Activated CD8-positive, alpha-beta memory T cell treated with anti-CD3 and anti-CD28 coated beads, Interleukin-2, amount 10 ng/mL, durations not matched to agents 7 days and 5 days (primary cell): ENCODE measurements at places on chromosomes 7 and 10. TPM values are rescaled to one million over a fixed set of nuclear protein-coding genes. Genes with fewer than 3 reads are reported as not detected.

DNA sequence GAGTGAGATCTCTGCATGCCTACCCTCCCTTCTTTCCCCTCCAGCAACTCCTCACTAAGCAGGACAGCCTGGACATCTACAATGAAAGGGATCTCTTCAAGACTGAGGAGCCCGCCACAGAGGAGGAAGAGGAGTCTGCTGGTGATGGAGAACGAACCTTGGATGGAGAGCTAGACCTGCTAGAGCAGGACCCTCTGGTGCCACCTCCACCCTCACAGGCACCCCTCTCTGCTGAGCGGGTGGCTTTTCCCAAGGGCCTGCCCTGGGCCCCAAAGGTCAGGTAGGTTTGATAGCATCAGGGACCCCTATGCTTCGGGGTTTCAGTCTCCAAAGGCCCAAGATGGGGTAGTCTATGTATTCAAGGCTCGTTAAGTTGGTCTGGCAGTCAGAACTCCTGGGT lies 23.9 kb downstream of the STRIP2 start:
- H3K4me3 ChIP-seq, result no peak overlapping the region
- no peak for DNase-seq
- H3K27ac ChIP-seq, result no peak overlapping the region
- peaks cover 24% of the 10 kb centered on the region for H3K36me3 ChIP-seq
- no peaks in the 10 kb centered on the region for H3K4me1 ChIP-seq
- H3K27me3 ChIP-seq, result no peaks in the 10 kb centered on the region

DNA sequence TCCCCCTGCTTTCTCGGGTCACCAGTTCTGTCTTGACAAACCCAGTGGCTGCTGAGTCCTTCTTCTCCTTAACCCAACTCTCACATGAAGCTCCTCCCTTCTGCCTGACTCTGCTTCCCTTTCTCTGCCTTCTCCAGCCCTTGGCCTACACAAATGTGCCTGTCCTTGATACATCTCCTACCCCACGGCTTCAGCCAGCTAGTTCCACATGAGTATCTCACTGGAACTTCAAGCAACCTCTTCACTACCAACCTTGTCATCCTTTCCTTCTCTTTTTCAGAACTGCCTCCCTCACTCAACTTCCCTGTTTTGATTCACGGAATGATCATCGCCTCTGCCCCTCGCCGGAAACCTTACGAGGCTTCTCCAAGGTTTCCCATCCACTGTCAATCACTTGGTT lies 55.9 kb downstream of the PDIA4 start:
- no peak overlapping the region for H3K27ac ChIP-seq
- no peak for DNase-seq
- H3K36me3 ChIP-seq, result no peaks in the 10 kb centered on the region
- H3K4me1 ChIP-seq, result no peaks in the 10 kb centered on the region
- peaks cover 6% of the 10 kb centered on the region for H3K27me3 ChIP-seq
- H3K4me3 ChIP-seq, result no peak overlapping the region

GRCh38 chr7:98872328-98872924 lies 2.6 kb upstream of the TMEM130 start:
- H3K4me1 ChIP-seq, result no peaks in the 10 kb centered on the region
- DNase-seq, result no peak
- H3K36me3 ChIP-seq, result no peaks in the 10 kb centered on the region
- no peak overlapping the region for H3K27ac ChIP-seq

DNA sequence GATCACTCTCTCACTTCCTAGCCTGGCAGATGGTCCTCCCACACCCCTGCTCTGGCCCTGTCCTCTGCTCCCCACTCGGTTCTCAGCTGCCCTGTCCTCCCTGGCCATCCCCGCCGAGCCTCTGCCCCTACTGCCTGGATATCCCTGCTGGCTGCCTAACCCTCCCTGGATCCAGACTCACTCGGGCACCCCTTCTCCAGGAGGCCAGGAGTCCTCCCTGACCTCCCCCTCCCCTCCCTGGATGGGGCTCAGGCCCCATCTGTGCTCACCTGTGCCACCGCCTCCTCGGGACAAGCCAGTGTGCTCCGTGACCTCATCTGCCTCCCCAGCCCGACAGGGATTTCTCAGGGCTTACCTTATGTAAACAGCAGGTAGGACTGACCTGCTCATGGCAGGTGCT lies 406.1 kb downstream of the TCERG1L start:
- no peaks in the 10 kb centered on the region for H3K4me1 ChIP-seq
- DNase-seq, result no peak
- no peak overlapping the region for H3K4me3 ChIP-seq

DNA sequence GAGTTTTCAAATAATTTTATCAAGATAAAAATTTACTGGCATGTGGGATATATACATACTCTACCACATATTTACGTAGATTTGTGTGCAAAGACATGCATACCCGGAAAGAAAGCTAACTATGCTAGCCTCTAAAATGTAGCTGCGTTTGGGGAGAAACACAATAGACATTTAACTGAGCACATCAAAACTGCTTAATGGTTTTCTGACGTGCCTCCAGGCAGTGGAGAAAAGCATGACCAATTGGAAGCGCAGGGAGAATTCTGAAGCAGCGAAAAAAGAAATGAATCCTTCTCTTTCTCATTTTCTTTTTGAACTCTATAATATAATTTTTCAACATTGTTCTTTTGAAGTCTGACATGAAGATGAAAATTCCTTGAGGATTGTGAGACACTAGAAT lies 60.3 kb upstream of the LYZL1 start:
- no peaks in the 10 kb centered on the region for H3K4me1 ChIP-seq
- no peaks in the 10 kb centered on the region for H3K27me3 ChIP-seq
- H3K4me3 ChIP-seq, result no peak overlapping the region
- no peaks in the 10 kb centered on the region for H3K36me3 ChIP-seq

Gene NRG3
- not detected for total RNA-seq

Gene CYP3A4
- total RNA-seq, result not detected

DNA sequence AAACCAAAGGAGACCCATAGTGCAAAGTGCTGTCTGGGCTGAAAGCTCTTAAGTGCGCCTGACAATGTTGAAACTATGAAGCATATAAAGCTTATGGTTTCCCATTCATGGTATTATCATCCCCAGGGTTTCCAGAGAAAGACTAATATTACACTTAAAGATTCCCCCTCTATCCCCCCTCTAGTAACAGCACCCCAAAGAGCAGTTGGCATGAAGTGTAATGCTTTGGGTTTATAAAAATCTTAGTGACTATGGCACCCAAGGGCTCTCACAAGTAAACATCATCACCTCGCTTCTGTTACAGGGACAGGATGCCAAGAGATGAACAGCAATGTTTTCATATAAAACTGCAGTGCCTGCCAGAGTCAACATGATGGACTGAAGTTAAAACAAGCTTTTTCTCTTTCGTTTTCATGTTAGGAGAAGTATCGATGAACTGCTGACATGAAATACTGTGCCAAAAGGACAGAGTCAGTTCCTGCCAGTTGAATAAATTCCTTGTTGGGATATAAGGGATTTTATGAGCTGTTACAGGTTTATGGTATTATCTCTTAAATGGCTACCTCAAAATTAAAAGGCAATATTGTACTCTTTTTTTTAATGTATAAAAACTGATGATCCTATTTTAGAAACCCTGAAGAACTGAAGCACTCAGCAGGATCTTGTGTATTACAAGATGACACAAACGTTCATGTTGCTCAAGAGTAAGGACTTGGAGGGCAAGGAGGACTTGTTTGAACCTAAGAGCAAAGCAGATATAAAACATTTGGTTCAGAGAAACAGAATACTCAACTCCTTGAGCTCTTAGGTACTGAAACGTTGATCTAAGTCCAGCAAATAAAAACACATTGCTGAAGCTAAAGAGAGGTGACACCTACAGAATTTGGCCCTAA lies 203.7 kb upstream of the IMMP2L start:
- no peak overlapping the region for H3K27ac ChIP-seq
- DNase-seq, result no peak
- H3K36me3 ChIP-seq, result no peaks in the 10 kb centered on the region
- H3K4me3 ChIP-seq, result no peak overlapping the region

Gene FOXP2
- 0.28 TPM for total RNA-seq

Gene COBL
- total RNA-seq, result not detected

Gene JAZF1
- total RNA-seq, result 2.8 TPM

- H3K27ac ChIP-seq, result peak overlapping the region; percentile 97
- peaks cover 17% of the 10 kb centered on the region for H3K27me3 ChIP-seq
- H3K4me1 ChIP-seq, result peaks cover 53% of the 10 kb centered on the region
- peaks cover 7% of the 10 kb centered on the region for H3K36me3 ChIP-seq
- peak; percentile 80 for DNase-seq
These were observed 1.9 kb downstream of the HIPK2 start for GRCh38 chr7:139775829-139776266.

Gene CLRN3
- total RNA-seq, result not detected

Gene ZNF804B
- total RNA-seq, result not detected

DNA sequence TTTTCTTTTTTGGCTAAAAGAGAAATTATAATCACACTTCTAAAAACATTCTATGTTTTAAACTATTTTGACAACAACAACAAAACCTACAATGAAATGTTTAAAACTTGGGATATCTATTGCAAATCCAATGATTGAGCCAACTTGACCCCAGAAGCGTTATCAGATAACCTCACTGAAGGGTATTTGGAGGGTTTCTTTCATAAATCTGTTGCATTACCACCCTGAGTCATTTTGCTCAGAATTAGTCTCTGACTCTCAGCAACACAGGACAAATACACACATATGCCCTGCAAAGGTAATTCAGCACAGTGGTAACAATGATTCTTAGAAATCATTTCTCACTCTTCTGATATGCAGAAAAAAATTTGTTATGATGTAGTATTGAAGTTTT lies 2.3 kb upstream of the COL1A2 start:
- H3K27me3 ChIP-seq, result peaks cover 13% of the 10 kb centered on the region
- DNase-seq, result no peak
- peaks cover 25% of the 10 kb centered on the region for H3K4me1 ChIP-seq
- H3K4me3 ChIP-seq, result peak overlapping the region; percentile 58
- no peaks in the 10 kb centered on the region for H3K36me3 ChIP-seq

GRCh38 chr7:101172005-101172853 lies 6.9 kb upstream of the VGF start:
- no peaks in the 10 kb centered on the region for H3K36me3 ChIP-seq
- peaks cover 94% of the 10 kb centered on the region for H3K27me3 ChIP-seq
- peaks cover 43% of the 10 kb centered on the region for H3K4me1 ChIP-seq
- no peak overlapping the region for H3K27ac ChIP-seq

GRCh38 chr7:153951316-153951715 lies 100.9 kb upstream of the DPP6 start:
- DNase-seq, result no peak
- H3K27ac ChIP-seq, result no peak overlapping the region
- no peaks in the 10 kb centered on the region for H3K36me3 ChIP-seq

DNA sequence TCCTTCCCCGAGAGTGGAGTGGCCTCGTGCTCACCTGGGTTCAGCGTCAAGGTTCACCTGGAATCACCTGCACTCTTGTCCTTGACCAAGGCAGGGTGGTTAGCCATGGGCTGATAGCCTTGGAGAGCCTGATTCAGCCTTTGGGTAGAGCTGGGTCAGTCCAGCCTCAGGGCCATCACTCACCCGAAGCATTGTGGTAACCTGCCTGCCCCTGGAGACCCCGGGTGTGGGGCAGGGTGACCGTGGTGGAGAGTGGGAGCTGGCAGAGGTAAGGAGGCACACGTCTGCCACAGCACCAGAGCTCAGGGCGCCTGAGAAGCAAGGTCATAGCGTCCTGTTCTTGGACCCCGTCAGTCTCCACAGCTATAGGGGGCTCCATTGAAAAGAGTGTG lies 27.8 kb upstream of the WDFY4 start:
- H3K27me3 ChIP-seq, result peaks cover 34% of the 10 kb centered on the region
- H3K4me1 ChIP-seq, result peaks cover 9% of the 10 kb centered on the region
- no peak for DNase-seq
- H3K4me3 ChIP-seq, result peak overlapping the region; percentile 68
- no peaks in the 10 kb centered on the region for H3K36me3 ChIP-seq

DNA sequence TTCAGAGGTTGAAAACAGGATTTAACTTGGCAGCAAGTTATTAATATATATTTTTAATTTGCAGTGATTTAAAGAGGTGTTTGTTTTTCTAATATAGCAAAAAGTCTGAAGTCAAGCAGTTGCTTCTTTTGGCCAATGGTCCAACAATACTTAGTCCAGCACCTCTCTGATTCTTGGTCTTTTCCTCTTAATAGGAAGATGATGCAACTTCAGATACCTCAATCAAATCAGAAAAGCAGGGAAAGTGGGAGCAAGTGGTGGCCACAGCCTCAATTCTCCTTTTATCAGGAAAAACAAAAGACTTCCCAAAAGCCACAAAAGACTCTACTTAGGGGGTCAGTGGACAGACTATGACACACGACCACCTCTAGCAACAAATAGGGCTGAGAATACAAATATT lies 133.6 kb upstream of the LRGUK start:
- no peak overlapping the region for H3K4me3 ChIP-seq
- no peak for DNase-seq
- peaks cover 2% of the 10 kb centered on the region for H3K36me3 ChIP-seq
- no peak overlapping the region for H3K27ac ChIP-seq
